ENCODE measurements at places on chromosomes 5 and 9. TPM values are rescaled to one million over a fixed set of nuclear protein-coding genes. Genes with fewer than 3 reads are reported as not detected.

Gene IL5
- 0.53 TPM for polyA plus RNA-seq

Gene CCDC69
- polyA plus RNA-seq = 5.3 TPM

Gene PCDHB5
- polyA plus RNA-seq = 7.5 TPM

Gene FBN2
- 101 TPM for polyA plus RNA-seq

DNA sequence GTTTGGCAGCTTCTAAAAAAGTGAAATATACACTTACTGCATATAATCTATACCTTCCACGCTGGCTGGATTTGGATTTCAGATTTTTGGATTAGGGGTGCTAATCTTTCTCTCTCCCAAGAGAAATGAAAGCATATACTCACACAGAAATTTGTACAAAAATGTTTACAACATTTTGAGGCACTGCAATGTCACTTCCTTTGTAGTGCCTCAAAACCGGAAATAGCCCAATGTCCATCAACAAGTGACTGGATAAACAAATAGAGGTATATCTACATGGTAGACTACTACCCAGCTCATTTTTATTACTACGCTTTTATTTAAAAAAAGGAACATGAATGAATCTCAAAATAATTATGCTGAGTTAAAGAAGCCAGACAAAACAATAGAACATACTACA lies 74.0 kb upstream of the MIER3 start:
- DNase-seq = no peak

DNA sequence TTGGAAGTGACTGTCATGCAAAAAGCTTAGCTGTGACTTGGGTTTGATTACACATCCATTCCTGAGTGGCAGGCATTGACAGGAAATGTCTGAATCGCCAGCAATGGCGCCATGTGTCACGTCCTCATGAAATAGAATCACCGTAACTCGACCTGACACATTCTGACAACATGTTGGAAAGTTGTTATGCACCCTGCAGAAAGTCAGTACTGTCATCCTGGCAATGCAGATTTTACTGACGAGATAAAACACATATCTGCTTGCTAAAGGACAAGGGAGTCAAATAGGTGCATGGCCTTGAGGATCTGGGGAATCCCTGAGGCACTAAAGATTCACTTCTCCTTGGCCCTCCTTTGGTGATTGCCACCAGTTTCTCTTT lies 344.2 kb downstream of the SPATA31D1 start:
- no peak for DNase-seq

DNA sequence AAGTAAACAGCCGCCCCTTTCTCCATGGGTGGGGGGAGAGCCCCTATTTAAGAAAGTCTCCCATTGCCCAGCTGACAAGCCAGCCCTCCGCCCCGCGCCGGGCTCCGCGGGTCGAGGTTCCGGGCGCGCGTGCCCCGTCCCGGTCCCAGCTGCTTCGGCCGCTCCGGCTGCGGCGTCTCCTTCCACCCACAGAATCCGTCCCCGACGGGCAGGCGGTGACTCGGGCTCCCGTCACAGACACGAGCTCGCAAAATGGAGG lies 223 bp downstream of the NR3C1 start:
- no peak for DNase-seq

GRCh38 chr9:128512820-128513219 lies 8.3 kb downstream of the GLE1 start:
- DNase-seq = no peak

- DNase-seq = peak; percentile 29
Observed at GRCh38 chr5:91357012-91357634, 26.0 kb downstream of the ARRDC3 start.

DNA sequence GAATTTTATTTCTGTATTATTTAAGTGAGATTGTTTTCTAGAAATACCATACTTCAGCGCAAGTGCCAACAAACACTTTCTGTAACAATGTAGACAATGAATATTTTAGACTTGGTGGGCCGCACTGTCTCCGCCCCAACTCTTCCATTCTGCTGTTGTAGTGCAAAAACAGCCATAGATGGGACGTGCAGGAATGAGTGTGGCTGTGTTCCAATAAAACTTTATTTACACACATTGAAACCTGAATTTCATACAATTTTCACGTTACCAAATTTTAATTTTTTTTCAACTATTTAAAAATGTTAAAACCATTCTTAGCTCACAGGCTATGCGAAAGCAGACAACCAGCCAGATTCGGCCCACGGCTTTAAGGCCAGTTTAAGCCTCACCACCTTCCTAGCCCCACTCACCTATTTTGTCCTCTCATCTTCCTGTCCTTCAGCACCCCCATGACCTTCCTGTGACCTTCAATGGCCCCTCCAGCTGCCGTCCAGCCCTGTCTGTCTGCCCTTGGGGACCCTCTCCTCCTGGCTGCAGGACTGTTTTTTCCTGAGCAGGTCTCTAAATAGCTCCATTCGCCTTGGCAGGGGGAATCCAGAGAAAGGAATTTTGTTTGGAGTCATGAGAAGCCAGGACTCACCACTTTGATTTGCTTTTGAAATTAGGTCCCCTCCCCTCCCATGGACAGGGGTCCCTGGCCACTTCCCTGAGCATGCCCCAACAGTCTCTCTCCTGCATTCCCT lies 11.2 kb upstream of the ANXA6 start:
- no peak for DNase-seq

GRCh38 chr5:1409381-1410110 lies 35.7 kb downstream of the SLC6A3 start:
- peak; percentile 52 for DNase-seq
